AG04449 (cell line): ENCODE measurements at places on chromosomes 12 and 14.
A peak's percentile ranks its signal among the peaks of the same experiment; 100 is the strongest.

GRCh38 chr12:28409892-28410291, 219.6 kb downstream of the CCDC91 start:
- DNase-seq: no peak

GRCh38 chr14:49114161-49114893, 471.9 kb downstream of the RPS29 start:
- no peak for DNase-seq

DNA sequence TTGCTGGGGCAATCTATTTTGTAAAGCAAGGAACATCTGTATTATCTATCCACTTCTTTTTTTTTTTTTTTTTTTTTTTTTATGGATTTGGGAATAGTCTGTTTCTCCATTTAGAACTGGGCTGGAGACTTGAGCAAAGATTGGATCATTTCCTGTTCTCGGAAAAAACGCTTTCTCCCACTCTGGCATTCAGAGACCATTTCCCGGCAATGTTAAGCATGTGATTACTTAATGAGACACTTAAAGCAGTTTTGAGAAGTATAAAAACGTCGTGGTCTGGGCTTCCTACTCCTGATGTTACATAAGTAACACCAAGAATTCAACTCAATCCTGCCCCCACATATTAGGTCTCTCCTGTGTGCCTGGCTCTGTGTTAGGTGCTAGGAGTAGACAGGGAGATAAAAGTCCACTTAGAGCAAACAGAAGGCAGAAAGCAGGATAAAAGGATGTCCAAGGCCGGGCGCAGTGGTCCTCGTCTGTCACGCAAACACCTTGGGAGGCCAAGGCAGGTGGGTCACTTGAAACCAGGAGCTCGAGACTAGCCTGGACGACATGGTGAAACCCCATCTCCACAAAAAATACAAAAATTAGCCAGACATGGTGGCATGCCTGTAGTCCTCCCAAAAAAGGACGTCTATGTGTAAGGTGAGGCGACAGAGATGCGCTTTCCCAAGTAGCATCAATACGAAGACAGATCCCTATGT, 152.1 kb upstream of the GSC start:
- DNase-seq: no peak

GRCh38 chr12:94495445-94496115, 35.9 kb upstream of the CEP83 start:
- DNase-seq: no peak

- DNase-seq: no peak
Measured at GRCh38 chr12:62731055-62731820, 203.7 kb downstream of the PPM1H start.

DNA sequence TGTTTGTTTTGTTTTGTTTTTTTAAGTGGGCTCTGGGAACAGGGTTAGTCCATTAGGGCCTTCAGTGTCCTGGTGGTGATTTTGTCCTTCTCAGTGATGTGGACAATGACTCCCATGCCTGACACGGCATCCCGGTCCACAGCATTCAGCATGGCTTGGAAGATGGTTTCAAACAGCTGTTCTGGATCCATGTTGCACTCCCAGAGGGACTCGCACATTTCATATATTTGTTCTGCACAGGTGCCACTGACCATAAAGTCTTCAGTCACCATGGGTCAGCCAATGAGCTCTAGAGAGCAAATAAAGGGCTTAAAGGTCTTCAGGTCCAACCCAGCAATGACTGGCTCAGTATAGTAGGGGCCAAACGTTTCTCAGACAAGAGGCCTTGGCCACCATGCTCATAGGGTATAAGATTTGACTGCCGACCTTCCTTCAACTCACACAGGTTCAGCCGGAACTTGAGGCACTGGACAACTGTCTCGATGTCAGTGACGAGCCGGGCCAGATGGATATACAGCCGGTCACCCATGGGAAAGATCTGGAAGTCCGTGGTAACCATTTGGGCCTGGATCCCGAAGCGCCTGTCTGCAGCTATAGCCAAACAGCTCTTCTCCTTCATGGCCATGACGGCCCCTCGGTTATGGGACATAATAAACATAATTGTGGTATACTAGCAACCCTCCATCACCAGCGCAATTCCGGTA, 18.0 kb downstream of the OR10P1 start:
- no peak for DNase-seq

DNA sequence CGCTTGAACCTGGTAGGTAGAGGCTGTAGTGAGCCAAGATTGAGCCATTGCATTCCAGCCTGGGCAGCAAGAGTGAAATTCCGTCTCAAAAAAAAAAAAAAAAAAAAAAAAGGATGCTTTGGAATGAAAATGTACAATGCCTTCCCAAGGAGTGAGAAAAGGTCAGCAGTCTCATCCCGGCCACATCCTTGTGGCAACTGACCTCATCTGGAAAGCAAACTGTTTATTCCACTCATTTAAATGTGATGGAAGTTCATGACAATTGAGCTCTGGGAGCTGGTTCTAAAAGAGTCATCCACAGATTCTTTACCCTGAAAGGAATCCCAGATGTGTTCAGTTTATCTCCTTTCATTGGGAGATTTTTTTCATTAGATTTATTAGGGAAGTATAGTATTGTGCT, 19.4 kb upstream of the LIMA1 start:
- DNase-seq: no peak

- DNase-seq: no peak
Measured at GRCh38 chr14:100525615-100526014, 61.6 kb downstream of the BEGAIN start.

DNA sequence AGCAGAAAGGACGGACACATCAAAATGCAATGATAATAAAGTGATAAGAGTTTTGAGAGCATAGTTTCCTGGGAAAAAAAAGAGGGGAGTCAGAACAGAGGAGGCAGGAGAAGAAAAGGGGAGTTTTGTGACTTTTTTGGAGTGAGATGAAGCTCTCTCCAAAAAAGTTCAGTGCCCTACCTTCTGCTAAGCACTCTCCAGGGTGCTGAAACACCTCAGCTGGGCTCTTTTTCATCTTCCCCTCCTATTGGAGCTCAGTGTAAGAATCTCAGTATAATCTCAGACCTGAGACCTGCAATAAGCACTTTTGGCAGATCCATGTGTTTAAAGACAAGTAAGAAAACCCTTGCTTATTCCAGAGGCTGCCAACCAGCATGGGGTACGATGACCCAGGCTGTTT, 58.9 kb upstream of the SRRM4 start:
- DNase-seq: no peak

DNA sequence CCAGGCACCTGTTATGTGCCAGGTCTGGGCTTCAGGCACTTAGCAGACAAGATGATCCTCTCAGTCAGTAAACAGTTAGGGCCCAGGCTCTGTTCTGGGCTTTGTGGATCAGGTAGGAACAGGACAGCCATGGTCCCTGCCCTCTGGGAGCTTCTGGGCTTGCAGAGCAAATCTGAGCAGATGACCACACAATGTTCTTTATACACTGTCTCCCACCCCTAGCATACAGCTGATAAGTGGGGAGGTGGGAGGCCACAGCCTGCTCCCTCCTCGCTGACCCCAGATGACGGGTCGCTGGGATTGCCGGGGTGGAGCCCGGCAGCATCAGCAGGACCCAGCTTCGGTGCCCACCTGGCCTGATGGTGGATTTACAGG, 53.1 kb upstream of the RIN3 start:
- DNase-seq: no peak

- peak; percentile 23 for DNase-seq
Measured at GRCh38 chr14:71290960-71291466, 383.8 kb downstream of the PCNX1 start.

DNA sequence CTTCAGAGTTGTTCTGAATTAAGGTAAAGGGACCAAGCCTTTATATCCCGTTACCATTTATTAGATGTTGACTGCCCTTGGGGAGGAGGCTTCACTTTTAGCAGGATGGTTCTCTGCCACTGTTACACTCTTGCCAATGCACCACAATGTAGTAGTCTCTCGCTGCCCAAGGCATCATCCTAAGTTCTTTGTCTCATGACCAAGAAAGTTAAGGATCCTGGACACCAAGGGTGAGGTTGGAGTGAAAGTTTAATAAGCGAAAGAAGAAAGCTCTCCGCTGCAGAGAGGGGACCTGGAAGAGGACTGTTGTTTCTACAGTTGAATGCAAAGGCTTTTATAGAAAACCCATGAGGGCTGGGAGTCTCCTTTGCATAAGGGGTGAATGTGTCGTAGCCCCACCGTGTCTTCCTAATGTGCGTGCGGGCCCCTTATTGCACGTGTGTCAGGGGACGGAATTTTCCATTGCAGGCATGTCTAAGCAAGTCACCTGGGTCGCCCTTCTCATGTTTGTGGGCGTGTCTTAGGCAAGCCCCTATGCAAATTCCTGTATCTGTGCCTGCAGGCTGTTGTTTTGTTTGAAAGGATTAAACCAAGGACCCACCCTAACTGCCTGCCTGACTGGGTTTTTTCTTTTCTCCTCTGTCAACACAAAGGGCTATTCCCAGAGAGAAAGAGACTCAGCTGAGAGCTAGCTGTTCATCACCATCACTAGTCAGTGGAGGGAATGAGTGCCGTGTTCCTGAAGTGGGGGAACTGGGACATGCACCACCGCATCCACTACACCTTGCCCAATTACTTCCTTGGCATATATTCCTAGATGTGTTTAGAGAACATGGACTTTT, 17.6 kb upstream of the RNASE1 start:
- no peak for DNase-seq

DNA sequence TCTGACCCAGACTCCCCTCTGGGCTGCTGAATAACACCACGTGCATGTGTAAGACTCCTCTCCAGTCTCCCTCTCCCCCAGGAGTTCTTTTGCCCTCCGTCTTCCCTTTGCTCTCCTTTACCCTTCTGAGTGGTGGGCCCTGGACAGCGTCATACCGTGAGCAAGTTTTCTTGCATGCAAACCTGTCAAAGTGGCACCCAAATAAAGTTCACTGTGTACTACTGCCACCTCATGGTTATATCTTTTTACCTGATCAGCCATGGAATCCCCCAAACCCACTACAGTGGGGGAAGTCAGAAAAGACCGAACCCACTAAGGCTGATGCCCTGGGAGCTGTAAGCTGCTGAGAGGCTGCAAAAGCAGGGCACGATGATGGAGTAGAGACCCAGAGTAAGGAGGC, 131.1 kb upstream of the VRK1 start:
- no peak for DNase-seq

DNA sequence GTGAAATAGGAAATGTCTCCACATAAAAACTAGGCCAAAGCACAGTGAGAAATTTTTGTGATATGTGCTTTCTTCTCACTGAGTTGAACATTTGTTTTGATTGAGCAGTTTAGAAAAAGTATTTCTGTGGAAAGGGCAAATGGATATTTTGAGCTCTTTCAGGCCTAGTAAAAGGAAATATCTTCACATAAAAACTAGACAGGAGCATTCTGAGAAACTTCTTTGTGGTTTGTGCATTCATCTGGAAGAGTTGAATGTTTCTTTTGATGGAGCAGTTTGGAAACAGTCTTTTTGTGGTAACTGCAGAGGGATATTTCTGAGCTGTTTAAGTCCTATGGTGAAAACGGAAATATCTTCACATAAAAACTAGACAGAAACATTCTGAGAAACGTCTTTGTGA, 582.7 kb upstream of the ALG10B start:
- DNase-seq: no peak

DNA sequence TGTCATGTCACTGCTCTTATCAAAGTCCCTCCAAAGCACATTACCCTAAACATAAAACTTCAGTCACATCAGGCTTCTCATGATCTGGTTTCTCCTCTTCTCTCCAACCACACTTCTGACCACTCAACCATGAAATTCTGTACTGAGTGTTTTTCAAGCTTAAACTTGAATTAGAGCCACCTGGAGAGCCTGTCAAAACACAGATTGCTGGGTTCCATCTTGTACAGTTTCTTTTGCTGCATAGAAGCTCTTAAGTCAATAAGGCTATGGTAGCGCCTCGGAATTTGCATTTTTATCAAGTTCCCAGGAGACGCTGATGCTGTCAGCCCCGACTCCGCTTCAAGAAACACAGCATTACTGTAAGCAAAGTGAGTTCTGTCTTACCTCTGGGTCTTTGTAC, 16.4 kb upstream of the SRRM4 start:
- DNase-seq: no peak

- DNase-seq: no peak
Measured at GRCh38 chr14:60331201-60332045, 82.4 kb downstream of the PPM1A start.

DNA sequence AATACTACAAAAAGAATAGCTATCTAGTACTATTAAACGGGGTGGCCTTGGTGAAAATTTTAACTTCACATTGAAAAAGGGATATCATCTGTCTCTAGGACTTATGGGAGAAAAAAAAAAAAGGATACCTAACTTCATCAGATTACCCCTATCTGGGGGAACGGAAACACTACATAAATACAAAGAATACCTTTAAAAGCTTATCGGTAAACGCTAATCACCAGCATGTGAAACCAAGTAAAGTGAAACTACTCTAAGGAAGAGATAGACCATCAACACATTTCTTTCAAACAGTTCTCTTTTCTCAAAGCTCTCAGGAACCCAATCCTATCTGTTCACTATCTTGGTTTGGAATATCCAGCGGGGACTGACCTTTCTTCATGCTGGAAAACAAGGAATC, 3.5 kb downstream of the KICS2 start:
- DNase-seq: no peak

DNA sequence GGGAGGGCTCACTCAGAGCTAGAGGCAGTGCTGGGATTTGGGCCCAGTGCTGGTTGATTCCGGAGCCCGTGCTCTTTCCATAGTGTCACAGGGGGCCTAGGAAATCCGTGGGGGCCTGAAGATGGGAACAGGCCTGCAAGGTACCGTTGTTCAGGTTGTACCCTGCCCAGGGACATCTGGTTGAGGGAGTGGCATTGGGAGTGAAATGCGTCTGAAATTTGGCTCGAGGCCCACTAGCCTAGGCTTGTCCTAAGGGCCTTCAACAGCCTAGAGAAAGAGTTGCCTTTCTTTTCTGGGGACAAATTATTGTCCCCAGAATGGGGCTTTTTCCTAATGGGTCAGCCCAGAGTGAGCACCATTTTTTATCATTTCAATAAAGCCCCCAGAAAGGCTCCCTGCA, 26.4 kb upstream of the FAM222A start:
- no peak for DNase-seq
